ENCODE measurements at places on chromosomes 16 and 17.

GRCh38 chr17:35486920-35487732, 38.6 kb upstream of the SLFN13 start:
- peak; percentile 70 for DNase-seq

DNA sequence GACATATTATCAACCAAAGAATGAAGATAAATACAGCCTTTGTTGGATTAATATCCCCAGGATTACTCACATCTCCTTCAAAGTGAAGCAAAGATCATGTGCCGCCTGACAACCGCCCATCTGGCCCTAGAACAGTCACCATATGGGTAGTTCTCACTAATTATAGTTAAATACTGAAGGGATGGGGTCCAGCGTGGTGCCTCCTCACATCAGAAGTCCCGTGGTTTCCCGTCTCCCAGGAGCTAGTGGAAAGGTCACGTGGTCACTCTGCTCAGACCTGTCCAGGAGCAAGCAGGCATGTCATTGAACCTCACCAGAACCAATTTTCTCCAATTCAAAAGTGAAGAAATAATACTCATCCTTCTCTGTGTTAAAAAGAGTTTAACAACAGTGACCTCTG, 434.5 kb downstream of the SHISA9 start:
- no peak for DNase-seq

DNA sequence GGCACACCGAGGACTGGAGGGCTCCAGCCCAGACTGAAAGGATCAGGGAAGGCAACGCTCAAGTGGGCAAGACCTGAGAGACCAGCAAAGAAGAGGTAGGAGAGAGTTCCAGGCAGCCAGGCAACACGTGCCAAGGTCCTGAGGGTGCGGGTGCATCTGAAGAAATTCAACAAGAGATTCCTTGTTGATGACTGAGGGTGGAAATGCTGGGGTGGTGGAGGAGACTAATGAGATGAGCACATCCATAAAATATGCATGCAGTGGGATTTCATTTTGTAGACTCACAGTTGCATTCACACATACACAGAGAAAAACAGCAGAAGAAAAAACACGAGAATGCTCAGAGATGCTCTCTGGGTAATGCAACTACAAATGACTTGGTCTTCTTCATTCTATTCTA, 154.8 kb upstream of the FOXF1 start:
- DNase-seq = no peak

DNA sequence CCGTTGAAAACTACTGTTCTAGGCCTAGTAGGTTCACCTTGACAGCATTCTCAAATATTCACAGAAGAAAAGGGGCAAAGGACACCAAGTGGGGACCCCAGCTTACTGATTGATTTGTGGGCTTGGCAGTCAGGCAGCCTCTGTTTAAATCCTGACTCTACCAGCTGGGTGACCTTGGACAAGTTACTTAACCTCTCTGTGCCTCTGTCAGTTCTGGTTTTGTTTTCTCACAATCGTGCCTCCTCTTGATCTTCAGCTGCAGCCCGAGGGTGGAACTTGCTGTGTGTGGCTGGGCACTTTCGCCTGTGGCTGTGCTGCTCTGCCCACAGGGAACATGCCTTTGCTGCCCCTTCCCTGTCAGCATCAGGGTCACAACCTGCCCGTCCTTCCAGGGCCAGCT, 17.8 kb downstream of the RAP1GAP2 start:
- DNase-seq = no peak

GRCh38 chr17:27542841-27543463, 86.7 kb downstream of the KSR1 start:
- DNase-seq = no peak

GRCh38 chr16:19265380-19265930, 20.1 kb upstream of the CLEC19A start:
- DNase-seq = no peak

DNA sequence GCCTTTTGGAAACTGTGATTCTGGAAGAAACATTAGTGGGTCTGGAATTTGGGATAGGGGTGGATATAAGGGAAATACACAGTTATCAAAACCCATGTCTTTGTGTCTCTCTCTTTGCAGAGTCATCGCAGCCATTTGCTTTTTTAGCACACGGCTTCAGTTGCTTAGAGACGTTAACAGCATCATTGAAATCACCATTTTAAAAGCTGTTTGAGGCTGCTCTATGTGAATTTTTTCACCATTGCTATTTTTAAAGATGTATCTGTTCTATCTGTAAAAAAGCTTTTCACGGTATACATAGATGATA, 47.3 kb downstream of the OMG start:
- DNase-seq = no peak

GRCh38 chr17:76296889-76297288, 11.2 kb downstream of the QRICH2 start:
- no peak for DNase-seq

DNA sequence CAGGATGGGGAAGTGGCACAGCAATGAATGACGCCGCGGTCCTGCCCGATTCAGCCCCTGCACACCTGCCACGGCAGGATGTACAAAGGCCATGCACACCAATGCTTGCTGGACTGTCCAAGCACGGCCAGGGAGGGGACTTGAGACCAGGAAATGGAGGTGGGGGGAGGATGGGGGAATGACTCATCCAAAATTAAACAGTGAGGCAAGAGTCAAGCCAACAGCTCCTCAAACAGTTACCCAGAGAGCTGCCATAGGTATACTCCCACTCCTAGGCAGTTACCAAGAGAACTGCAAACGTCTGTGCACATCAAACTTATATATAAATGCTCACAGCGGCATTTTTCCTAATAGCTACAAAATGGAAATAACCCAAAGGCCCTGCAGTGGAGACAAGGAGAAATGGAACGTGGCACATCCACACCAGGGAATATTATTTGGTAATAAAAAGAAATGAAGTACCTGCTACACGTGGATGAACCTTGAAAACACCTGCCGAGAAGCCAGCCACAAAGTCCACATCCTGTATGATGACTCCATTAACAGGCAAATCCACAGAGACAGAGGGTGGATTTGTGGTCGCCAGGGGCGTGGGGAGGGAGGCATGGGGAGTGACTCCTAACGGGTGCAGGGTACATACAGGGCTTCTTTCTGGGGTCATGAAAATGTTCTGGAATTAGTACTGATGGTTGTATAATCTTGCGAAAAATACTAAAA, 54.1 kb downstream of the VAC14 start:
- DNase-seq = no peak

DNA sequence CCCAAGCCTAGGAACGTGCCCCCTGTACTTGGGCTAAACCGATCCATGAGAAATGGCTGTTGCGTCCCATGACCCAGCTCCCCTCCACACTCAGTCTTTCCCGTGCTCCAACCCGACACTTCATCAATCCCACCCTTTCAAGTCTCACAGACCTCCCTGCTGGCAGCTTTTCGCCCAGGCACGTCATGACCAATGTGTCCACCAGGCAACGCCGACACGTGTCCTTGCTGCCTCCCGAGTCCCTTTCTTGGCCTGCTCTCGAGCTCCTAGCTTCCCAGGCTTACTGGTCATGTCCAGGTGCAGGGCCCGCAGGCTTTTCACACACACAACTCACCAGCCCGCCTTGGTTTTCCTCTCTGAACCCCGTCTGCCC, 12.2 kb downstream of the MNT start:
- no peak for DNase-seq

- no peak for DNase-seq
Observed at GRCh38 chr16:5044011-5044540, 10.3 kb upstream of the NAGPA start.

GRCh38 chr16:356741-357140, 4.2 kb upstream of the AXIN1 start:
- DNase-seq = no peak

- no peak for DNase-seq
Observed at GRCh38 chr17:82794781-82795482, 43.1 kb downstream of the TBCD start.

GRCh38 chr16:12323007-12323758, 346.6 kb downstream of the SNX29 start:
- no peak for DNase-seq

GRCh38 chr17:80395402-80396151, 19.4 kb upstream of the ENDOV start:
- DNase-seq = no peak

- no peak for DNase-seq
Observed at GRCh38 chr17:64531955-64532371, 25.2 kb downstream of the CEP95 start.

GRCh38 chr17:31089471-31089870, 5.3 kb upstream of the NF1 start:
- no peak for DNase-seq

- DNase-seq = no peak
Observed at GRCh38 chr16:88014954-88015805, 63.9 kb downstream of the BANP start.
